ENCODE measurements at places on chromosomes 5 and 9.
A peak's percentile ranks its signal among the peaks of the same experiment; 100 is the strongest.

DNA sequence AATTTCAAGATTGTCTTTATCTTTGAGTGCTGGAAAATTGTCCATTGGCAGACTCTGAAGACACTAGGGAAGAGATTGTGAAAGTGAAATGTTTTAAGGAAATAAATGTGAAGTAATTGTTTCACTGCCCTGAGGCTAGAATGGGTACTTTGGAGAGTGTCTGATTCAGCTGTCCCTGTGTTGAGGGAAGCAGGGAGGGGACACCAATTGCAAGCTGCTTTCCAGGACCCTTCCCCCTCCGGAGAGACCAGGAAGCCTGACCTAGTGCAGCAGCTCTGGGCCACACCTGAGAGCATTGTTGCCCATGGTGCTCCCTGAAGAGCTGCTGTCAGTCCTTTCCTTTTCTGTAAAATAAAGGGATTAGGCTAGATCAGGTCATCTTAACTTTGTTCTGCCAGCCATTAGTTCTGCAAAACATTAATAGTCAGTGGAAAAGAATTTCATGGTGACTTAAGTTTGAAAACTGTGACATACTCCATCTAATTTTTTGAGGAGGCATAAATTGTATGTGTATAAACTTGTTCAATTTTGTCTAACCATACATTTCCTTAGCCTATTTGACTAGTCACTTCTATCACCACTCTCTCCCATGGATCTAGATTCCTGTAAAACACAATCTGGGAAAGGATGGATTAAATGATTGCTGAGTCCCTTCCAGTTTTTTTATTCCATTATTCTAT is 18.8 kb downstream of the MAP1B start:
- DNase-seq = no peak

- no peak for DNase-seq
Observed at GRCh38 chr5:56522960-56523359, 289.8 kb upstream of the ANKRD55 start.

- DNase-seq = no peak
Observed at GRCh38 chr9:95989297-95989696, 113.8 kb downstream of the ERCC6L2 start.

- DNase-seq = peak; percentile 63
Observed at GRCh38 chr5:151115272-151115905, 34.6 kb upstream of the TNIP1 start.

DNA sequence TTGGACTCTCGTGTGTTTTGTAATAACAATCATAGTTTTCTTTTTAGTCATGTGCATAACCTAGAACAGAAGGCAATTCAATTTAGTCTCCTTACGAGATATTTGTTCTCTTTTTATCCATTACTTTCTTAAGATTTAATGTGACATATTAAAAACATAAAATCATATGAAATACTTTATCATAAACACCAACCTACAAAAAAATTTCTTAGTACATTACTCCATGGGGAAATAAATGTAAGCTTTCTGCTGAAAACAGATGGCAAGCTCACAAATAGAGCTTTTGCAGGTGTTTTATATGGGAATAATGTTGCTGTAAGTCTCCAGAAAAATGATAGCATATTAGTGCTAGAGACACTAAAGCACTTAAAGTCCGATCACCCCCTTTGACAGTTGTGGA is 1035.2 kb upstream of the ARRDC3 start:
- DNase-seq = no peak

- no peak for DNase-seq
Observed at GRCh38 chr5:54611290-54611951, 93.9 kb downstream of the SNX18 start.

DNA sequence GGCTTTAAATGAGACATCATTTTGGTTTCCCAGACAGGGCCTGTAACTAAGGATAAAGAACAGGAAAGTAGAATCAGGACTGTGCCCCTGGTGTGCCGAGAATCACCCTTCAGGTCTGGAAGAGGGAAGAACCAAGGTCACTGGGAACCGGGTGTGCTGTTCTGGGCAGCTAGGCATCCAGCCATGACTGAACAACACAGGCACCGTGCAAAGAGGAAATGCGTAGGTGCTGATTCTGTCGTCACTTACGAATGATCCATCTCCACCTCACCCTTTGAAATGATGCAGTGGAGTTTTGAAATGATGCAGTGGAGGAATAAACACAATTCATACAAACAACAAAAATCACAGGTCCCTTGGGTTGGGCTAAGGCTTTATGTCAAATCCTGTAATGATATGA is 64.4 kb downstream of the MAP1B start:
- DNase-seq = peak; percentile 4

DNA sequence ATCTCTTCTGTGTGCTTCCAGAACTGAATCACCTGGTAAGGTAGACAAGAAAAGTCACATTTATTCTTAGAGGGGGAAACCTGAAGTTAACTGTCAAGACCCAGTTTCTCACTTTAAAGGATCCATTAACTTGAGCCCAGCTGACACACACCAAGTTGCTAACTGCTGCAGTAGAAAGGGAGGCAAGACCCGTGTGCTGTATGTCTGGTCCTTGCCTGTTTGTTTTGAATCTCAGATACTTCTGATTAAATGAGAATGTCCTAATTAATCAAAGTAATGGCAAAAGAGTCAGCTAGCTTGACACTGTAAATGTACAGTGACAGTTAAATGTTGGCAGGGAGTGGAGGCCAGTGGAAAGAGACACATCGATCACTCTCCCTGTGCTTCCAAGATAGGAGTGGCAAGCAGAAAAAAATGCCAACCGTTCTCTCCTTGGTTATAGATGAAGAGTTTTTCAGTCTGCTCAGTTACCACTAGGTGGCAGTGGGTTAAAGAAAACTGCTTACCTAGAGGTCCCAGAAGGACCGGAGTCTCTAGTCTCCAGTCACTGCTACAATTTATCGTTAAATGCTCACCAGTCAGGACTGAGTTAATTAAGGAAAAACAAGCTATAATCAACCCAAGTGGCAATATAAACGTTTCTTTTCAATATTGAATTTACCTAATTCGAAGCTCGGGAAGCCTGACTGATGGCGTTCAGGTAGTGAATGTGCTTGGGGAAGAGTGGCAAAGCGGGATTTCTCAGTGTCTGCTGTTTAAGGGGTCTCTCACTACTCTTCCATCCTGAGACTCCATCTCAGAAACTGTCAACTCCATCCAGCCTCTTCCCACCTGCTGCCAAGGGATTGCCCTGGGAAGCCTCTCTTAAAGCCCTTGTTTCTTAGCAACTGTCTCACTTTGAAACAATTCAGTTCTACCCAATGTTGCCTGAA is 18.4 kb downstream of the LSM11 start:
- DNase-seq = no peak

DNA sequence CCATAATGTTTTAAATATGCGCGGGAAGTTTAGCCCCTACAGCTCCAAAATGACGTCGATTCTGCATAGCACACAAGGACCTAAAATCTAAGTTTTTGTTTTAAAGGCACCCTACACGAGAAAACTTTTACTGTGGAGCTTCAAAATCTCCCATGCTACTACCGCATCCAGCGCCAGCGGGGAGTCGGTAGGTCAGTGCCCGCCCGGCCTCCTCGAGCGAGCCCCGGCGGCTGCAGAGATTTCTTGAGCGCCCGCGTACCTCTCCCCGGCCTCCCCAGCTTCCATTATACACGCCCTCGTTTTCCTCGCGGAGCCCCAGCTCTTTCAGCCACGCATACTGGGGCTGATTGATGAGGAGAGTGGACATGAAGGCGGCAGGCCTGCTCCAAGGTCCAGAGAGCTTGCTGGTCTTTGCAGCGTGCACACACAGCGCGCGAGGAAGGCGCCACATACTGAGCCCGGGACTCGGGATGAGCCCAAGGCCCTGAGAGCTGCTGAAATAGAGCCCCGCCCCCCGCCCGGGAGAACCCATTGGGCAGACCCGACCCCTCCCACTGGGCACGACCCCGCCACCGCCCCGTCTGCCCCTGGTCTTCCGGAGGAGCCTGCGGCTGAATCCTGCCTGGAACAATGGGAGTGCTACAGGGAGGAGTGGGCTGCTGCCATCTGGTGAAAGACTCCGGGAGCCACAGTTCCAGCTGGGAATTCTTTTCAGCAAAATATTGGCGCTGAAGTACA is at the start of gene ALDH7A1:
Gene ALDH7A1 (minus strand): TSS at position 472 of the 738 bp plus-strand sequence. CDS start 21 bp downstream, at position 451.
- peak; percentile 47 for DNase-seq

DNA sequence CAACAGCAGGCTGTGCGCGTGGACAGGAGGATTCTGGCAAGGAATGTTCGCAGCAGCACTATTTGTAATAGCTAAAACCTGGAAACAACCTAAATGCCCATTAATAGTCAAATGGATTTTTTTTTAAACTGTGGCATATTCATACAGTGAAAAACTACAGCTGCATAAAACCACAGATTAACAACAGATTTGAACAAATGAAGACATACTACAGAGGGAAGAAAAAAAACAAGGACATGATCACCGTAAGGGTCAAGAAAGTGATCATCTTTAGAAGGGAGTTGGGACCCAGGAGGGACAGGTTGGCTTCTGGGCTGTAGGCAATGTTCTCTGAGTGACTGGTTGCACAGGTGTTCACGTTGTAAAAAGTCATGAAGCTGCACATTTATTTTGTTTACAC is 1.2 kb upstream of the TMOD1 start:
- no peak for DNase-seq

- DNase-seq = no peak
Observed at GRCh38 chr5:136053336-136054141, 24.8 kb downstream of the TGFBI start.

GRCh38 chr5:180873615-180874520 is 12.8 kb upstream of the ZFP62 start:
- no peak for DNase-seq

GRCh38 chr9:2984491-2984890 is 140.6 kb upstream of the PUM3 start:
- DNase-seq = no peak

DNA sequence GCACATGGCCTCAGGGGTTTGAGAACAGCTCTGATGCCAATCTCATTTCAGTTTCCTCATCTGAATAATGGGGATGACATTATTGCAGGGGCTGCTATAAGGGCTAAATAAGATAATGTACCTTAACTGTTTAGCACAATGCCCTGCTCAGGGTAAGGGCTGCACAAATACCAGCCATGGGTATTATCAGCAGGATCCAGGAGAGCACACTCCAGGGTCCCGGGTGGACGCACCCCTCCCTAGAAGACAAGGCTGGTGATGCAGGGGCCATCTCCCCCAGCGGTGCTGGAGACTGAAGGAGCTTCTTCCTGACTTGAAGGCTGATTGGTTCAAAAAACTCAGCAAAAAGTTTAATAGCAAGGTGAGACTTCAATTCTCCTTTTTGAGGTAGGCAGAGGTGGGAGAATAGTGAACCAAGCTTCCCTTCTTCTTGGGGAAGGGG is 2.7 kb upstream of the CXXC5 start:
- DNase-seq = no peak

- DNase-seq = no peak
Observed at GRCh38 chr9:2026220-2026997, 11.3 kb downstream of the SMARCA2 start.

DNA sequence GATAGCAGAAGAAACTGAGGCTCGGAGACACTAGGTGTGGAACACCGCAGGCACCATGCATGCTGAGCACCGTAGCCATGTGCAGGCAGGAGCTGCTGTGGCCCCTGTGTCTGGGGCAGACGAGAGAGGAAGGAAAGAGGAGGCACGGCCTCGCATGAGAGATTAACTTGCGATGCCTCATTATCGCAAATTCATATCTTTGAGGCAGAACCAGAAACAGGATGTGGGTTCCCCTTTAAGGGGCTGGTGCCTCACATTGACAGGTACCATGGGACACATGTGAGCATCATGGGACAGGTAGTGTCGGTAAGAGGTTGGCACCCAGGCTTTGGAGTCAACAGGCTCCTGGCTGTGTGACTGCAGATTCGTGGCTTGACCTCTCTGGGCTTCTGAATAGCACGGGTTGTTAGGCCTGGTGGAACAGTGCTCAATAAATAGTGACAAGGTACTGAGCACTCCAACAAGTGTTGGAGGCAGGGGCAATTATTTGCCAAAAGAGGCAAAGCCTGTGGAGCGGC is 40.8 kb downstream of the NAIF1 start:
- peak; percentile 46 for DNase-seq

- DNase-seq = no peak
Observed at GRCh38 chr5:126311766-126312165, 111.4 kb upstream of the GRAMD2B start.

GRCh38 chr9:134988706-134989105 is 71.0 kb upstream of the FCN1 start:
- no peak for DNase-seq

DNA sequence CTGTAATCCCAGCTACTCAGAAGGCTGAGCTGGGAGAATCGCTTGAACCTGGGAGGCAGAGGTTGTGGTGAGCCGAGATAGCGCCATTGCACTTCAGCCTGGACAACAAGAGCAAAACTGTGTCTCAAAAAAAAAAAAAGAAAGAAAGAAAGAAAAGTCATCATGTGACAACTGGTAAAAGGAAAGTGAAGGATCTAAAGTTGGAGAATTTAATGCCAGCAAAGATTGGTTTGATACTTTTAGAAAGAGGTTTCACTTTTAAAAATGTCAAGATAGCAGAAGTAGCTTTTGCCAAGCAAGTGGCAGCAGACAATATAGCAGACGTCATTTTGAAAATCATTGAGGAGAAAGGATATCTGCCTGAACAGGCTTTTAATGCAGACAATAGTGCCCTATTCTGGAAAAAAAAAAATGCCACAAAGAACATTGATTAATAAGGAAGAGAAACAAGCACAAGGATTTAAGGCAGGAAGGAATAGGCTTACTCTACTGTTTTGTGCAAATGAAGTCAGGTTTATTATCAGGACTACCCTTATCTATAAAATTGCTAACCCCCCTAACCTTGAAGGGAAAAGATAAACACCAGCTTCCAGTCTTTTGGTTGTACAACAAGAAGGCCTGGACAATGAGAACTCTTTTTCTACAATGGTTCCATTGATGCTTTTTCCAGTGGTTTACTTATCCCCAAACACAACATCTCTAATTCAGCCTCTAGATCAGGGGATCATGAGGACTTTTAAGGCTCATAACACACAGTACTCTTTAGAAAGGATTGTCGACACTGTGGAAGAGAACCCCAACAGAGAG is 12.0 kb downstream of the PKD2L2 start:
- no peak for DNase-seq

- no peak for DNase-seq
Observed at GRCh38 chr9:107363516-107364152, 80.6 kb downstream of the RAD23B start.

GRCh38 chr5:3007577-3007976 is 256.1 kb upstream of the IRX2 start:
- DNase-seq = no peak

All from activated T-cell treated with anti-CD3 and anti-CD28 coated beads for 48 hours (primary cell).